ENCODE measurements at places on chromosomes 5 and 9.

DNA sequence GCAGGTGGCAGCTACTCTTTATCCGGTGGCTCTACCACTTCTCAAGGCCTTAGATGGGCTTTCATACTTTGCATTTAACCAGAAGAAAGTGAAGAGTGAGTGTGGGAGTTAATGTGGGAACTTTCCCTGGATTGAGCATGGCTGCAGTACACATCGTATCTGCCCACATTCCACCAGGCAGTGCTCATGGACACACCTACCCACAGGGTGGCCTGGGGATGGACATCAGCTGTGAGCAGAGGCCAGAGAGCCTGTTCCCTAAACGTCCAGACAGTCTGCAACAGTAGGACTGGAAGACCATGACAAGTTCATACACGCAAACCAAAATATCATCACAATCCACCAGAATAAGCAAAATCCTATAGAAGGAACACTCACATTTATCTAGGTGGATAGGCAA is 213.8 kb downstream of the IRX1 start:
- no peak for DNase-seq

- no peak for DNase-seq
Observed at GRCh38 chr9:72635197-72635596, 113.8 kb downstream of the TMC1 start.

DNA sequence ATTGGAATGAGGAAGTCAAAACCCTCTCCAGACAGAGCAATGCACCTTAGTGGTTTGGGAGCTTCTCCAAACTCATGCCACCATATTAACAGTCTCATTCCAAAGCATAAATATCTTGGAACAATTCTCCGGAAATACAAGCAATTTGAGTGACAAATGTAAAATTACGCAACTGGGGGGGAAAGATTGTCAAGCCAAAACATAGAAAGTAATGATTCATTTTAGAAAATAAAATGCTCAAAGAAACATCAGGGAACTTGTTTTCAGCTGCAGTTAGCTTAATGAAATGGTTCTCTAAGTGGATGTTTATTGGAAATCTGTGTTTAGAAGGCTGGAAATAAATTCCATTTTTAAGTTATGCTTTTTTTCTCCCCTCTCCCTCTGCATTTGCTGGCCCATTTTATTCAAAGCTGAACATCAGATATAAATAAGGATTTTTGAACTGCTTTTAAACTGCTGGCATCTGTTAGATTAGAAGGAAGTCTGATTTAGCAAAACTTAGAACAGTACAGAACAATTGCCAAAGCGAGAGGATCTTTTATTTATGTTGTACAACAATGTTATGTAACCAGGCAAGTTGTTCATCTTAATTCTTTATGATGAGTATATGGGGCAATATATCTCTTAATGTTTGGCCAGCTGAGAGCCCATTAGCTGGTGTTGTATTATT is 551.9 kb downstream of the PRELID2 start:
- no peak for DNase-seq

GRCh38 chr5:76818844-76819831 is at the start of gene F2RL1:
Gene F2RL1 (plus strand): TSS chr5:76819030. CDS start chr5:76819183, 153 bp downstream.
- peak; percentile 87 for DNase-seq

DNA sequence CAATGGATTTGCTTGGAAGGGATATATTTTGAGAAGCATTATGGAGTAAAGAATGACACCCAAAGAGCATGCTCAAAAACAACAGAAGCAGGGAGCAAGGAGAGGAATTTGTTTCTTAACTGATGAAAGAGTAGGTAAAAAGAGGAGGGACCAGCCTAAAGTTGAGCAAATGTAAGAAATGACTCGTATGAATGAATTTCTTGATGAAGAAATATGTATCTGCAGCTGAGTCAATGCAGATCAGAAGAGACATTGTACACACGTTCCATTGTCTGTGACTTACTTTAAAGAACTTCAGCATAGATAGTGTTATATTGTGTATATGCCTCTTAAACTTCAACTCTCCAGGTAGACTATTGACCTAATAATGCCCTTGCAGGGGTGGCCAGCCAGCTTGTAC is 112.7 kb upstream of the NREP start:
- no peak for DNase-seq

GRCh38 chr9:88777498-88778312 is 213.6 kb upstream of the S1PR3 start:
- no peak for DNase-seq

DNA sequence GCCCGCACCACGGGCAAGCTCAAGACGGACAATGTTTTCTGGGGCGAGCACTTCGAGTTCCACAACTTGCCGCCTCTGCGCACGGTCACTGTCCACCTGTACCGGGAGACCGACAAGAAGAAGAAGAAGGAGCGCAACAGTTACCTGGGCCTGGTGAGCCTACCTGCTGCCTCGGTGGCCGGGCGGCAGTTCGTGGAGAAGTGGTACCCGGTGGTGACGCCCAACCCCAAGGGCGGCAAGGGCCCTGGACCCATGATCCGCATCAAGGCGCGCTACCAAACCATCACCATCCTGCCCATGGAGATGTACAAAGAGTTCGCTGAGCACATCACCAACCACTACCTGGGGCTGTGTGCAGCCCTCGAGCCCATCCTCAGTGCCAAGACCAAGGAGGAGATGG is 108.6 kb downstream of the DAB2IP start:
- DNase-seq: no peak

- DNase-seq: no peak
Observed at GRCh38 chr5:127429928-127430327, 87.5 kb upstream of the PRRC1 start.

DNA sequence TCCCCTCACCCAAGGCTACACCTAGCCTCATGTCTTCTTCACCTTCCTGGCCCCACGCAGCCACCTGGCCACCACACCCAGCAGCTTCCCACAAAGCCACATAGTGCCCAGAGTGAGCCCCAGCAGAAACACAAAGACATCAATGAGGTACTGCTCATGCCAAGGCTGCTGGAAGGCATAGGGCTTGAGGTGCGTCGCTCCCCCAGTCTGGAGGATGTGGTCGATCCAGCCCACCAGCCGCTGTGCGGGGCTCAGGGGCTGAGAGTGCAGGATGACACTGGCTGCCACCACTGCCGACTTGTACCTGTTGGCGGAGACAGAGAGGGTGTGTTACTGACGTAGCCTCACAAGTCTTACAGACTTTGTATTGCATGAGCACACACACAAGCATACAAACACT is 15.8 kb upstream of the CAPSL start:
- DNase-seq: no peak

GRCh38 chr5:20305463-20305862 is 317.5 kb upstream of the CDH18 start:
- no peak for DNase-seq

DNA sequence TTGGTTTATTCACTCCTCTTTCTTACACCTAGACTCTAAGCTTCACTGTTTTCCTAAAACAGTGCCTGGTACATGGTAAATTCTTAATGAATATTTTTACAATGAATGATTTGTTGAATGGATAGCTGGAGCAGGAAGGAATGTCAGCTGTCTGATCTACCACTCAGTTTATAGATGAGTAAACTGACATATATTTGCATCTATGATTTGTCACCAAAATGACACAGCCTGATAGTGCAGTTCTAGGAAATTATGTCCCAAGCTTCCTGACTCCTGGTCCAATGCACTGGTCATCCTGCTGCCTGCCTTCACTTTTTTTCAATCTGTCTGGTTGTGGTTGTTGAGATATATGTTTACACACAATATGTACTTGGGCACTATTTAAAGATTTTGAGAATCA is 651.7 kb upstream of the WWC1 start:
- no peak for DNase-seq

DNA sequence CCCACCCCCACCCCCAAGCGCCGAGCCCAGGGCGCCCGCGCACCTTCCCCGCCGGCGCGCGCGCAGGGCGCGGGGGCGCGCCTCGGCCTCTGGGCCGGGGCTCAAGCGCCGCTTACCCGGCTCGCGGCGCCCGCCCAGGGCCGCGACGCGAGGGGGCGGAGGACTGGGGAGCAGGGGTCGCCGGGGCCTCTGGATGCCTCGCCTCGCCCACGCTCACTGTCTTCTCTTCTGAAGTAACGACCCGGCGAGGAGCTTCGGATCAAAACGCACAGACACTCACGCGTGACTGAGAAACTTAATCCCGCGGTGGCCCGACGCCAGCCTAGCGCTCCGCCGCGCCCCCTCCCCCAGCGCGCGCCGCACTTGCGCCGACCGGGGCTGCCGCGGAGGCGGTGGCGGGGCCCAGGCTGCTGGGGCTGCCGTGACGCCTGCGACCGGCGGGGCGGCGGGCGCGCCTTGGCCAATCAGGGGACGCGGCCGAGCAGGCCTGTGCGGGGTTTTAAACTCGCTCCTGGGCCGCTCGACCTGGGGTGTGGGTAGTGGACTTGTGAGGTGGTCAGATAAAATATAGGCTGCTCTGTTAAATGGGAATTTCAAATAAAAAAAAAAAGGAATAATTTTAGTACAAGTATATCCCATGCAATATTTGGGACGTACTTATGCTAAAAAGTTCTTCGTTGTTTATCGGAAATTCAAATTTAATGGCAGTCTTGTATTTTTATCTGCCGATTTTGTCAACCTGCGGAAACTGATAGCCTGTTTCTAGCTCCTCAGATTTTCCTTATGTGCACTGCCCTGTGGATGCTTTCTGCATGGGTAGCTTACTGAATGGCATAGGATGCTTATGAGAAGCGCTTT is at the start of gene MPDZ:
Gene MPDZ (minus strand): TSS at position 409 of the 858 bp plus-strand sequence. CDS start 29,377 bp downstream, outside the sequence.
- DNase-seq: peak; percentile 85

Measured in ecto neural progenitor cell (in vitro differentiated cells).